ENCODE measurements at places on chromosomes 5 and 9. TPM values are rescaled to one million over a fixed set of nuclear protein-coding genes. Genes with fewer than 3 reads are reported as not detected.

Gene ZNF454
- not detected for total RNA-seq

Gene PCDHGB5
- 2.1 TPM for total RNA-seq

DNA sequence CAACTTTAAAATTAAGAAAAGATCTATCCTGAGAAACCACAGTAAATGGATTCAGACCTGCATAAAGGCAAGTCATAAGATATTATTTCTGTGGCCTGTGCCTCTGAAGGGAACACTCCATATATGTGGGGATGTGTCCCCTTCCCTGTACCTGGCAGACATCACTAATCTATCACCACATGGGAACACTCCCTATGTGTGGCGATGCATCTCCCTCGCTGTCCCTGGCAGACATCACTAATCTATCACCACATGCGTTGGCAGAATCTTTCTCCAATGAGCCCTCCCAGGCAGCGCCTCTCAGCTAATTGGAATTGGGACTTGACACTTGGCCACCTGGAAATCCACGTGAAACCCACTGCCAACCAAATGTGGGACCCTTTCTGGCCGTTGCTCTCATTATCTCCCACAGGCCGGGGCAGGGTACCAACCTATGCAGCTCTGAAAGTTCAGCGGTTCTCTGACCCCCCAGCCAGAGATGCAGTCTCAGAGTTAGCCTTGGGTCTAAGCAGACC is 25.2 kb upstream of the ASS1 start:
- DNase-seq: no peak

DNA sequence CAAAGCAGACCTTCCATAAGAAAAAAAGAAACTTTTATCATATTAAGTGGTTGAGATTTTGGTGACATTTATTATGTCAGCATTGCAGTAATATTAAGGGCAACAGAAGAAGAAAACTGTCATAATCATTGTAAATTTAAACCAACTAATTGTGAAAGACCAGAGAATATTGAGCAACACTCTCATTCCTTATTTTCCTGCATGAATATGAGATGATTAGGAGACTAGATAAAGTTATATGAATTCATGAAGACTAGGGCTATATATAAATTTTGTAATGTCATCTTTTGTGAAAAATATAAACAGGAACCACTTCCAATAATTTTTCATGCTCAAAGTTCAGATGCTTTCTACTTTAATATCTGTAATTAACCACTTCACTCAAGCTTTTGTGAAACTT is 974.5 kb upstream of the CDH10 start:
- no peak for DNase-seq

GRCh38 chr5:173334808-173335207 is 6.6 kb upstream of the STC2 start:
- DNase-seq: peak; percentile 77

- no peak for DNase-seq
Measured at GRCh38 chr9:98321269-98321668, 65.8 kb upstream of the TBC1D2 start.

DNA sequence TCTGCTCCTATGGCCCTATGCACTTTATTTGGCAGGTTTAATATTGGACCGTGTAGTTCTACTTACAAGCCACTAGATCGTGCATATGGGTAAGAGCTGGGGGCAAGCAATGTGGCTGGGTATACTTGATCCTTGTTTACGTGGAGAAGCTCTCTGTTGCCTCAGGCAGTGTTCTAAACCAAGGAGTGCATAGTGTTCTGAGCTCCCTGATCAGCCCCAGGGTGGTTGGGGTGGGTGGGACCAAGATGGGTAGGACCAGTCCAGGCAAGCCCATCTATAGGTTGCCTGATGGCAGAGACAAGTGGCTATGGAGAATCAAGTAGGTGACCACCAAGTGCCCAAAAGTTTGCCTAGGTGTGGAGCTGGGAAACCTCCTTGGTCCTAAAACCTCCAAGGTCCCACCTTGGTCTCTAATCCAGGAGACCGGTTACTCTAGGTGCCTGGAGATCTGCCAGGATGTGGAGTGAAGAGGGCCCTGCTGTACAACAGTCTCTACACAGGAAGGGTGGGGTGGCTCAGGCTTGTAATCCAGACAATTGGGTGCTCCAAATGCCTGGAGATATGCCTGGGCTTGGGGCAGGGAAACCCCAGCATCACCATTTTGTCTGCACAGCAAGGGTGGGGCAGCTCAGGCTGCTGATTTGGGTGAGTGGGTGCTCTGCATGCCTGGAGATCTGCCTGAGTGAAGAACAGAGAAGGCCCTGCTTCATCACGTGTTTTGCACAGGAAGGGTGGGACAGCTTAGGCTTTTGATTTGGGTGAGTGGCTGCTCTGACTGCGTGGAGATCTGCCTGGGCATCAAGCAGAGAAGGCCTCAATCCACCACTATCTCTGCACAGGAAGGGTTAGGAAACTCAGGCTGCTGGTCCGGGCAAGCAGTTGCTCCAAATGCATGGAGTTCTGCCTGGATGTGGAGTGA is 659.8 kb downstream of the TLE4 start:
- no peak for DNase-seq

GRCh38 chr9:106019039-106019680 is 324.8 kb downstream of the TMEM38B start:
- no peak for DNase-seq

- peak; percentile 82 for DNase-seq
Measured at GRCh38 chr9:22030101-22030598, 21.0 kb upstream of the CDKN2B start.

- no peak for DNase-seq
Measured at GRCh38 chr5:173664154-173664526, 47.7 kb upstream of the BOD1 start.

- DNase-seq: no peak
Measured at GRCh38 chr9:131534721-131535237, 3.7 kb upstream of the UCK1 start.

GRCh38 chr5:135376961-135377624 is 21.9 kb downstream of the MACROH2A1 start:
- DNase-seq: no peak

- DNase-seq: no peak
Measured at GRCh38 chr5:31981361-31981945, 192.7 kb downstream of the GOLPH3 start.

- peak; percentile 47 for DNase-seq
Measured at GRCh38 chr9:89179540-89179894, 899 bp upstream of the SHC3 start.

Measured in LHCN-M2 (cell line).